ENCODE measurements at places on chromosomes 11 and 22.

DNA sequence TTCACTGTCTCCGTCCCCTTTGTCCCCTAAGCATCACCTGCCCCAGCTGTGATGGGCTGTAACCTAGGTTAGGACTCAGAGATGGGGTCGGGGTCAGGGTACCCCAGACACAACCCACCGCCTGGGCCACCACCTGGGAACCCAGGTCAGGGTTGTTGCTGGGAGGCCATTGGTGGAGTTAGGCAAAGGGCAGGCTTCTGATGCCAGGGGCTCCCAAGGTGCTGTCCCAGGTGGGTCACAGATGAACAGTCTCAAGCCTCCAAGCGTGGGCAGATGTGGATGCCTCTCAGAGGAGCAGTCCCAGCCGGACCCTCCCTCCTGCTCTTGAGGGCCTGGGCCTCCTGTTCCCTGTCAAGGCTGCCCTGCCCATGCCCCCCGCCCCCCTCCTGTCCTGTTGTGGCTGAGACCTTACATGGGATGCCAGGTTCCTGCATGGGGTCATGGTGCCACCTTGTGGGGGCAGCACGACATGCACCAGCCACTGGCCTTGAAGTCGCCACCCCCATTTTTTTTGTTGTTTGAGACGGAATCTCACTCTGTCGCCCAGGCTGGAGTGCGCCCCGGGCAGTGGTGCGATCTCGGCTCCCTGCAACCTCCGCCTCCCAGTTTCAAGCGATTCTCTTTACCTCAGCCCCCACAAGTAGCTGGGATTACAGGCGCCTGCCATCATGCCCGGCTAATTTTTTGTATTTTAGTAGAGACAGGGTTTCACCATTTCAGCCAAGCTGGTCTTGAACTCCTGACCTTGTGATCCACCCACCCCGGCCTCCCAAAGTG is 12.1 kb downstream of the GATD1 start:
- peak; percentile 77 for DNase-seq

DNA sequence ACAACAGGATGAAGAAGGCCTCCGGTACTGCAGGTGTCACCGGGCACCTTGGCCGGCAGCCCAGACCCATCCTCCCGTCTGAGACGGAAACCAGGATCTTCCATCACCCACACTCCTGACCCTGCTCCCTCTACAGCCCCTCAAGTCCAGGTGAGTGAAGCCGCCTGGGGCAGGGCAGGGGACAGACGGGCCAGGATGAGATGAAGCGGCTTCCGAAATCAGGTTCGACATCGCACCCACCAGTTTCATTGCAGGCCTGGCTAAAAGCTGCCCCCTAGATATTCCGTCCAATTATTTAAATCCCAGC is 639.1 kb downstream of the TBC1D22A start:
- no peak for DNase-seq

GRCh38 chr11:65078151-65078550 is 5.7 kb downstream of the CDCA5 start:
- DNase-seq, result no peak

- DNase-seq, result no peak
These were observed 6.0 kb downstream of the SLC22A25 start for GRCh38 chr11:63237413-63237812.

DNA sequence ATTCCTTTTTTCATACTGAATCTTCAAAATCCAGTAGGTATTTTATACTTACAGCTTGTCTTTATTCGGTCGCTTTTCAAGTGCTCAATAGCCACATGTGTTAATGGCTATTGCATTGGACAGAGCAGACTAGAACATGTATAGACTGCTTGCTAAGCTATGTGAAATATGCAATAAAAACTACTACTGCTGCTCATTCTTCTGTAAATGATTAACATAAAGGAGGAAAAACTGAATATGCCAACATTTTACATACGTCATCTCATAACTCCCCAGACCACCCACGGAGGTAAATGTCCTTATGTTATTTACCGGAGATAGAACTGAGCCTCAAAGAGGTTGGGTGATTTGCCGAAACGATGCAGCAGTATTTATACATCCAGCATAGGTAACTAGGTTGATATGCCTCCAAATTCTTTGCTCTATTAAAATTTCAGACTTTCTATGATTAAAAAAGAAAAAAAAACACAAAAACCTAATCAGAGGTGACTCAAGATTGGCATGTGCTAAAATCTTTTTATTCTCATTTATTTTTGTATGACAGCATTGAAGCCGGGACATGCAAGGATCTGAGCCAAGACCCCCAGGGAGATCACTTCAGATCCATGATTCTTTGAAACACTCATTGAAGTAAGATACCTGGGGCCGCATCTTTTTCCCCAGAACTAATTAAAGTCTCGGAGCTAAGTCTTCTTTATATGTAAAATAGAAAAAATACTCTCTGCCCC is 78.5 kb upstream of the OR5AK2 start:
- no peak for DNase-seq

GRCh38 chr22:26610072-26610958 is 7.5 kb downstream of the CRYBB1 start:
- DNase-seq, result peak; percentile 68

DNA sequence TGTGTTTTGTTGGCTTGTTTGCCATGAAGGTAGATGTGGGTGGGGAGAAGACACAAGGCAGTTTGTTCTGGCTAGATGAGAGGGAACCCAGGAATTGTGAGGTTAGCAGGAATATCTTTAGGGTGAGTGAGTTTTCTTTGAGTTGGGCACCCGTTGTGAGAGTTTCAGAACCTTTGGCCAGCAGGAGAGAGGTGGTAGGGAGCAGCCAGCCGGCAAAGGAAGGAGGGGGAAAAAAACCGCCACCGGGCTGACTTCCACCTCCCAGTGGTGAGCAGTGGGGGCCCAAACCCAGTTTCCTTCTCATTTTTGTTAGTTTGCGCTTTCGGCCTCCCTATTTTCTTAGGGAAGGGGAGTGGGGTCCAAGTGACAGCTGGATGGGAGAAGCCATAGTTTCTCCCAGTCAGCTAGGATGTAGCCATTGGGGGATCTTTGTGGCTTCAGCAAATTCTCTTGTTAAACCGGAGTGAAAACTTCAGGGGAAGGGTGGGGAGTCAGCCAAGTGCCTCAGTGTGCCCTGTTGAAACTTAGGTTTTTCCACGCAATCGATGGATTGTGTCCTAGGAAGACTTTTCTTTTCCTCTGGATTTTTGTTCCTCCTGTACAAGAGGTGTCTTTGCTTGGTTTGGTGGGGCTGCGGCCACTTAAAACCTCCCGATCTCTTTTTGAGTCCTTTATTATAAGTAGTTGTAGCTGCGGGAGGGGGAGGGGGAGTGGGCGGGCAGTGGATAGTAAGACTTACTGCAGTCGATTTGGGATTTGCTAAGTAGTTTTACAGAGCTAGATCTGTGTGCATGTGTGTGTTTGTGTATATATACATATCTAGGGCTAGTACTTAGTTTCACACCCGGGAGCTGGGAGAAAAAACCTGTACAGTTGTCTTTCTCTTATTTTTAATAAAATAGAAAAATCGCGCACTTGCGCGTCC is 1.1 kb upstream of the GCAT start:
- DNase-seq, result no peak

- DNase-seq, result no peak
These were observed 102.2 kb downstream of the SEZ6L start for GRCh38 chr22:26271427-26271826.

DNA sequence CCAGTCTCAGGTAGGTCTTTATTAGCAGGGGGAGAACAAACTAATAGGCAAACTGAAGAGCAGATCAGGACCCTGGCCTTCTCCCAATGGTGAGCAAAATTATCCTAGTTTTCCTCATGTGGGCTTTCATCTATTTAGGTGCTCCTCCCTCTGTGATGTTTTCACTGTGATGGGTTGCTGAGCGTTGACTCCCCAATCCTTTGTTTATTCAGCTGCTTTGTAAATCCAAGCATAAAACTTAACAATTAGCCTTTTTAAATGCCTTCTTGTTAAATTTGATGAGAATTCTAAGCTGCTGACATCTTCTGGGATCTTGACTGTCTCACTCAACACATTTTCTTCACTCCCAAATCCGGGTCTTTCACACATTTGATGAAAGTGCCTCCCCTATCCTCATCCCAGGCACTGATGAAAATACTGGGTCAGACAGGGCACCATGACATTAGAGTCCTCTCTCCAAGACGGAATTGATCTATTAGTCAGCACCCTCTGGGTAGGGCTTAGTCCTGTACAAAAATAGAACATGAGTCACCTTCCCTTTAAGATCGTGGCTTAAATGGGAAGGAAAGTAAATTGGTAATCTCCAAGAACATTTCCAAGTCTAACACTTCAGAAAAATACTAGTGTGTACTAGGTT is 199.3 kb upstream of the ISX start:
- DNase-seq, result no peak

GRCh38 chr22:45235101-45235777 is 5.5 kb downstream of the KIAA0930 start:
- DNase-seq, result no peak

DNA sequence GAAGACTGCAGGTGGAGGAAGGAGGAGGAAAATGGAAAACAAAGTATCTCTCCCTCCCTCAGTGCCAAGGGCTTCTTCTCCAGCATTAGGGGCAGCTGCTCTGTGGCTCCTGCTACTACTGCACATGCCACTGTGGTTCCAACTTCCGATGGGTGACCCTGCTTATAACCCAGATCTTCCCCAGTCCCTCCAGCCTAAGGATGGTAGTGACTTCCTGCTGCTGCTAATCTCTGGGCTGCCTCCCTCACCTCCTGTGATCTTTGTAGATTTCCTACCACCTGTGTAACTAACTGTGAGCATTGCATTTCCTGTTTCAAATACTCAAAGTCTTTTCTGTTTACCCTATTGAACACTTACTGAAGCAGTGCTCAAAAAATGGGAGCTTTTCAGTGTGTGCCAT is 28.7 kb upstream of the TRPC6 start:
- no peak for DNase-seq

DNA sequence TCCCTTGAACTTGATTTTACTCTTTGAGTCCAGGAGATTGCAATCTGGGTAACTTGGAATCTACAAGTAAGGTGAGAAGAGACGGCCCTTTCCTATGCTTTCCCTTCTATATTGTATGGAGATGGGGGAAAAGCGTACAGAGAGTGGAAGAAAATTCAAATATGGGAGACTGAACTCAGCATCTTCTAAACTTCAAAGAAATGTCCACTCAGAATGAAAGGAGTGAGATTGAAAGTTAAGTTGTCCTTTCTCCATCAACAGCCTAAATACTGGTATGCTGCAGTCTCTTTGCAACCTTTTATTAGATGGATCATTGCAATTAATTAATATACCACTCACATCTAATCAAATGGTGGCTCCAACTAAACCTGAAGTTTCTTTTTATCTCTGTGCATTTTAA is 6.4 kb upstream of the EXPH5 start:
- no peak for DNase-seq

GRCh38 chr11:127338380-127339259 is 338.1 kb upstream of the KIRREL3 start:
- no peak for DNase-seq

DNA sequence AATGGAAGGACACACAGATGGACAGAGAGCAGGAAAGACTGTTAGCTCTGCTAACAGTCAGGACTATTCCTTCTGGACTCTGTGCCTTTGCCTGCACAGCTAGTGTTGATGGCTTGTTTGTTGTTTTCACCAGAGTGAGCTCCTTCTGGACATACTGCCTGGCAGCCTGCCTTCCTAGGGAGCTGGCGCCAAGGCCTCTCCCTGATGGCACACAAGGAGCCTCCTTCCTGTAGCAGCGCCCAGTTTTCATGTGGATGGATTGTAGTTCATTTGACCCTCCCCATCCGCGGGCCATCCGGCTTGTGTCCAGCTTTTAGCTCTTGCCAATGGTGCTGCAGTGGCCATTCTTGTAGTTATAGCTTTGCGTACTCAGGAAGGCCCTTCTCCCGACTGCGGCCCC is 16.6 kb upstream of the BCR start:
- DNase-seq, result no peak

Data from tibial artery (tissue), 4 donors.